Effector memory CD8-positive, alpha-beta T cell (primary cell): ENCODE measurements at places on chromosomes 3 and 15.
A peak's percentile ranks its signal among the peaks of the same experiment; 100 is the strongest.

DNA sequence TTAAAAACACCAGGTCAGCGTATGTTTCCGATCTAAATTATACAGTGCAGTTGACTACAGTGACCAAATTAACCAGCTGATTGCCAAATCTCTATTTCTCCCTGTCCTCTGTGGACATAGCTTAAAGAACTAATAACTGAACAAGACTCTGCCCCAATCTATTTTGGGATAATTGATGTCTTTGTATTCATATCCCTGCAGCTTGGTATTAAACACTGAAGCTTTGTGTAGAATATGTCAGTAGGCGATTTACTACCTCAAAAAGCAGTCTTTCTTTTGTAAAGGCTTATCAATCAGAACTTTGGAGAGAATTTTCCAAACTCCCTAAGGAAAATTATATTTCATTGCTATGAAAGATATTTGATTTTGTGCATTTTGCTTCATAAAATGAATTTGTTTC is 258.2 kb downstream of the SOX2 start:
- DNase-seq: no peak

GRCh38 chr3:183930086-183930485 is 45.4 kb upstream of the PARL start:
- DNase-seq: no peak

GRCh38 chr3:19363071-19363470 is 214.8 kb downstream of the KCNH8 start:
- DNase-seq: no peak

- no peak for DNase-seq
Observed at GRCh38 chr3:9019259-9019961, 56.1 kb upstream of the RAD18 start.

- DNase-seq: no peak
Observed at GRCh38 chr3:41522612-41523011, 323.3 kb downstream of the CTNNB1 start.

GRCh38 chr3:123447749-123448517 is 957 bp downstream of the ADCY5 start:
- DNase-seq: peak; percentile 44

DNA sequence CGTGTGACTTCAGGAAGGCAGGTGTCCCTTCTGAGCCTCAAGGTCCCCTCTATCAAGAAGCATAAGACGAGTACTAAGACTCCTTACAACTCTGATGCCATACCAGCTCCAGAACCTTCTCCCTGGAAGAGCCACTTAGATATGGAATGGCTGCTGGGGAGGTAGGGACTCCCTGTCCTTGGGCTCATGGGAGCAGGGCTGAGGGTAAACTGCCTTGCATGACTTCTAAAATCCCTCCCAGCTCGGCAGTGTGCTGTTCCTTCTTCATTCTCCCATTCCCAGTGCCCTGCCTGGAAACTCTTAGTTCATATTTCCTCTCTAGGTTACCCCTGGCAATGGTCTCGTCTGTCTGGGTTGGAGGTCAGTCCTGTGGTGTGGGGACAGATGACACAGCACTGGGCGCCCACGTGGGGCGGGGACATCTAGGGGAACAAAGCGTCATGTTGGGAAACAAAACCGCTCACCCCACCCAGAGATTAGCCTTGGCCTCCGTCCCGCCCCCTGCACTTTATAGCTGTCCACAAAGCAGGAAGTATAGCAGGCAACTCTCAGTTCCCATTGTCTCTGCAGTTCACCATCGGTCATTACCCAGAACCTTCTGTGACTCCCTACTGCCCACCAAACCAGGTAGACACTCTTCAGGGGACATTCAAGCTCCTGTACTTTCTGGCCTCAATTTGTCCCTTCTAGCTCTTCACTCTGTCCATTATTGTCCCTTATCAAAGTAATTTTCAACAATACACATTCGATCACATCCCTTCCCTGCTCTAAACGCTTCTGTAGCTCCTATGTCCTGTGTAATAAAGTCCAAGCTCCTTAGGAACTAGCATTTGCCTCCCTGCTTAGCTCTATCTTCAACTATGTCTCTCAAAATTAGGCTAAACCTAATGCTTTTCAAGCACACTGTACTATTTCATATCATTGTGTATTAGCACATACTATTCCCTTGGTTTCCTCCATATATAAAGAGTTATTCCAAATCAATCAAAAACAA is 73.8 kb downstream of the IQSEC1 start:
- DNase-seq: no peak

- DNase-seq: no peak
Observed at GRCh38 chr15:54575586-54575985, 597.3 kb downstream of the UNC13C start.

DNA sequence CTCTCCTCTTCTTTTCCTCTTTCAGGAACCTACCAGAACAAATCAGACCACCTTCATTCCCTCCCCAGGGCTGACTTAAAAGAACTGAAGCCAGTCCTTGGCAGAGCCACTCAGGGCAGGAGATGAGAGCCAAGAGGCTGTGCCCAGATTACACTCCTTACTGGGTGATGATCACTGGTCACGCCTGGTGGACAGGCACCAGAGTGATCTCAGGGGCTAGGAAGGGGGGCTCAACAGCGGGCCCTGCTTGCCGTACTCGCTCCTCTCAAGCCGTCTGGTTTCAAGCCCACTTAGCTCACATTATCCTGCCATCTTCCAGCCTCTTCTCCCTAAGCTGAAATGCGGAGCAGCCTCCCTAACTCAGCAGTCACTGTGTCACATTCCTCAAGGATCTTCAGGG is 1.7 kb upstream of the FAH start:
- DNase-seq: no peak

- DNase-seq: no peak
Observed at GRCh38 chr15:25971053-25971452, 107.9 kb upstream of the ATP10A start.

DNA sequence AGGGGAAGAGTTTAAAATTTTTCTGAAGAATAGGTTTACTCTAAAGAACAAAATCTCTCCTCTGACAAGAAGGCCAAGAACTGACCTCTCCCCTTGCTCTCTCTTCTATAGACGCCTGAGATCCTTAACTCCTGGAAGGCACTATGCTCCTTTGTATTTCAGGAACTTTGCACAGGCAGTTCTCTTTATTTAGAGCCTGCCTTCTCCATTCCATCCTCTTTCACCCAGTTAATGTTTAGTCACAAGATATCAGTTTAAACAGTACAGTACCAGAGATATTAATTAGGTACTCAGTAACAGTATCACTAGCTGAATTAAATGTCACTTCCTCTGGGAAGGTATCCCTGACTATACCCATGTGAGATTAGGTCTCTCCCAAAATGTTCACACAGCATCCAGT is 33.5 kb downstream of the HERC1 start:
- no peak for DNase-seq

DNA sequence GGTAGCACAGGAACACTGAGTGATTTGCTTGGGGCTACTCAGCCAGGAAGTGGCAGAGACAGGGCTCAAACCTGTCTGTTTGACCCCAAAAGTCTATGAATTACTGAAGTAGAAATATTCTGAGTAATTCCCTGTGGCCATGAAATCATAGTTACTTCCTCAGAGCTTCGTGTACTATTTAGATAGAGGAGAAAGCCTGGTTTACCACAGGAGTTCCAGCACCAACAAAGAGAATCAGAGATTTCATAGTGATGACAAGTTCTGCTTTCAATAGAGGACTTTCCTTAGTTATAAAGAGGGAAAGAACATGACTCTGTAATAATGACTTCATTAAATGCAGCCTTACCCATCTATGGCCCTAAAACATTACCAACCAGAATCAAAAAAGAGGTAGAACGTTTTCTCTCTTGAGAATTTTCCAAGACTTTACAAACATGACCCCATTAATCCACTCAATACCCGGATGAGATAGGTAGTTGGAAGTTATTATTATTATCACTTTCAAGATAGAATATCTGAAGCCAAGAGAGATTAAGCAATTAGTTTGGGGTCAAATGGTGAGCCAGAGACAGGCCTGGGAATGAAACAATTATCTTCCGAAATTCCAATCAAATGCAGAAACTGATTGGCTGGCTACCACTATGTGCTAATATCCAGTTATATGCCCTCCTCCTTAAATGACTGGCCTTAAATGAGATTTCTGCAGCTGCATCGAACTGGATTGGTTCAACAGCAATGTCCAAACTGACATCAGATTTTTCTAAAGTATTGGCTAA is 13.6 kb upstream of the WNT5A start:
- no peak for DNase-seq

GRCh38 chr3:43373560-43373928 is 87.2 kb downstream of the SNRK start:
- no peak for DNase-seq

GRCh38 chr3:170603770-170604510 is 18.1 kb upstream of the SLC7A14 start:
- DNase-seq: no peak

GRCh38 chr3:140438736-140439470 is 239.0 kb upstream of the TRIM42 start:
- DNase-seq: no peak

GRCh38 chr15:73388256-73388781 is 19.6 kb upstream of the HCN4 start:
- no peak for DNase-seq

DNA sequence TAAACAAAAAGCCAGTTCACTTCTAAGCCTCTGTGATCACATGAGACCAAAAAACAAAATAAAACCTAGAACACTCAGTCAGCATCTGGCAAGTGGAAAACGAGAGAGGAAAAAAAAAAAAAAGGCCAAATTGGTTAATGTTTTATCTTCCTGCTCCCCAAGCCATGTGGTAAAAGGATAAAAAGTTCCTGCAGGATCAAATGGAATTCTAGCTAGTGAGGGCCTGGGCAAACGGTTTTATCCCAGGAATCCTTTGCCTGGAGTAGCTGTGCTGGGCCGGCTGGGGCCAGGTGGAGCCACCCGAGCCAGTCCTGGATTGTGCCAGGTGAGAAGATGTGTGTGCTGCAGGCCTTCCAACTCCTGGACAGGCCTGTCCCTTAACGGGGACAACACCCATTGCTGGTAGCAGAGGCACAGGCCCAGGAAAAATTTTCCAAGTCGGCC is 13.2 kb downstream of the SMAD6 start:
- DNase-seq: no peak

GRCh38 chr3:85592256-85592655 is 633.5 kb downstream of the CADM2 start:
- no peak for DNase-seq

DNA sequence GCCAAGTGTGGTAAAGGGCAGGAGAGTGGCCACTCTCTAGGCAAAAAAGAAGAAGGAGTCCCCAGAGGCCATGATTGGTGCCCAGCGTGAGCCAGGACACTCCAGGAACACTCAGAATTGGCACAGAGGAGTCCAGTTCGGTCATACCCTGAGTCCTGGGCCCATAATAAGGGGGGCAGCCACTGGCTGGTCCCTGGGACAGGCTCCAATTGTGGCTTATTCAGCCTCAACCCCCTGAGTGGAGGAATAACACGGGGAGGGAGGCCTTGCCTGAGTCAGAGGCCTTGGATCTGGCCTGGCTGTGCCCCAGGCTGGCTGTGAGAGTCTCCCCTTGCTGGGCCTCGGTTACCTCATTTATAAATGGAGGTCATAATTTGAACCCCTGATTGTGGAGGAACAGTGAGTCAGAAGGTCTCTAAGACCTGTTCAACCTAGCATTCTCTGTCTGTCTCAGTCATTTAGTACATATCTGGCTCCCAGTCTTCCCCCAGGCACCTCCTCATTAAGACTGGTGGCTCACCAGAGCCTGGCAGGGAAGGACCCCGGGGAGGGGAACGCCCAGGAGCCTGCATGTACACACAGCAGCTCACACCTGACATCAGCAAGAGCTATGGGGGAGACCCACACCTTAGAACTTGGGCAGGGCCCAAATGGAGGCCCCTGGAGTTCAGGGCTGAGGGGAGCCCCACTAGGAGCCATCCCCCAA is 95.9 kb upstream of the ATP2B2 start:
- no peak for DNase-seq

DNA sequence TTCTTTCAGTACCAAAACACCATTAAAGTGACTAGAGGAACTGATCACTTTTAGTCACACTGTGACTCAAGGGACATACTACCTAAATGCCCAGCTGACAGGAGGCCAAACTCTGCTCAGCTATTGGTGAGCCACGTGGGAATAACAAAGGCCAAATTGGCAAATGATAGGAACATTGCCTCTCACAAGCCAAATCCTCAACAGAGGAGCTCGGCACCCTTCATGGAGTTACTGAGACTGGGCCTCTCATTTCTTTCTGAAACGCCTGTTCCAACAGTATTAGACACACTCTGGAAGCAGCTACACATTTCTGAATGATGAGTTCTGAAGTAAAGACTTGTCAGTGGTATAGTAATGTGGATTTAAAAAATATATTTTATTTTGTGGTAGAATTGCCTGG is 166.0 kb upstream of the COL8A1 start:
- DNase-seq: no peak

GRCh38 chr3:80018375-80018774 is 250.6 kb upstream of the ROBO1 start:
- no peak for DNase-seq

- no peak for DNase-seq
Observed at GRCh38 chr15:80251428-80252120, 439 bp downstream of the CTXND1 start.

GRCh38 chr15:74240002-74240568 is 4.0 kb downstream of the CCDC33 start:
- DNase-seq: no peak

DNA sequence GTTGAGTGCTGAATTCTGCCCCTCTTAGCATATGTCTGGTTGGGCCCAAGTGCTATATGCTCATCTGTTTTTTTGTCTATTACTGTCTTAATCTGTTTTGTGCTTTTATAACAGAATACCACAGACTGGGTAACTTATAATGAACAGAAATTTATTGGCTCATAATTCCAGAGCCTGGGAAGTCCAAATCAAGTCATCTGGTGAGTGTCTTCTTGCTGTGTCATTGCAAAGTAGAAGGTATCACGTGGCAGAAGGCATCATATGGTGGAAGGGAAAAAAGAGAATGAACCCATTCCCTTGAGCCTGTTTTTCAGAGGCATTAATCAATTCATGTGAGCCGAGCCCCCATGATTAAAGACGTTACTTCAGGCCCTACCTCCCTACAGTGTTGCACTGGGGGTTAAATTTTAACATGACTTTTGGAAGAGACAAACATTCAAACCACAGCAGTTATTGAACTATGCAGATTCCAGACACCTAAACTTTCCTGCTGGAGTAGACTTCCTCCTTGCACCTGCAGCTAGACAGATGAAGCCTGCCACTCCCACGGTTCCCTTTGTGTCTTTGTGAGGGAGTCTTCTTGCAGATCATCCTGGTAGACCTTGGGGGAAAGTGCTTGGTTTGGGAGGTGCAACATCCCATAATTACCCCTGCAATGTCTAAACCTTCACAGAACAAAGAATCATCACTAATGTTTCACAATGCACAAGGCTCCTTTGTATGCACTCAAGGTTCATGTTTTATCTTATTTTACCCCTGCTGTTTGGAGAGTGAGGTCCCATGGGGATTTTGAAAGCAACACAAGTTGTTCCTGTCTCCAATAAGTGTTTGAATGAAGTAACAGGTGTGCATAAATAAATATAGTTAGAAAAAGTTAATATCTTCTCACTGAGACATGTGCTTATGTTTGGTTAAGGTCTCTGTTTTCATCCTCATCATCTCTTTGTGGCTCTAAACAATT is 64.7 kb upstream of the XCR1 start:
- DNase-seq: no peak

DNA sequence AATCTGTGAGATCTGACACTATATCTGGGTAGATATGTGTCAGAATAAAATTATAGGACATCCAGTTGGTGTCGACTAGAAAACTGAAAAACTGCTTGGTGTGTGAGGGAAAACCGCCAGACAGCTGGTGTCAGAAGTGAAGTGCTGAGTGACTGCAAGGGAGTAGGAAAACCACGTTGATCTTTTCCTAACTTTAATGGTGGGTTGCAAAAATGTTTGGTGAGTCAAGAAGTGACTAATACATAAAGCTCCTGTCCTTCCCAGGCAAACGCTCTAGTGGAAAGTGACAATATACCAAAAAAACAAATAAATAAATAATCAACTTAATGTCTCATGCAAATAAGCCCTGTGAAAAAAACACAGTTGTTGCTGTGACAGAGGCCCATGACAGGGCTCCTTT is 7.3 kb upstream of the CD96 start:
- DNase-seq: no peak
